ENCODE measurements at places on chromosomes 5 and 9. TPM values are rescaled to one million over a fixed set of nuclear protein-coding genes. Genes with fewer than 3 reads are reported as not detected.

FOXD4 gene
- 0.13 TPM for total RNA-seq

AFF4 gene
- 26.4 TPM for total RNA-seq

BSPRY gene
- not detected for total RNA-seq

N4BP3 gene
- total RNA-seq, result 22.2 TPM

CD180 gene
- not detected for total RNA-seq

RNF180 gene
- total RNA-seq, result 2.9 TPM

GBGT1 gene
- 21.3 TPM for total RNA-seq

GRCh38 chr9:33780276-33780675 is 15.1 kb upstream of the PRSS3 start:
- no peak for DNase-seq

GRCh38 chr9:83030391-83031107 is 32.4 kb downstream of the RASEF start:
- DNase-seq, result no peak

- no peak for DNase-seq
Measured at GRCh38 chr5:172114875-172115422, 73.1 kb downstream of the STK10 start.

DNA sequence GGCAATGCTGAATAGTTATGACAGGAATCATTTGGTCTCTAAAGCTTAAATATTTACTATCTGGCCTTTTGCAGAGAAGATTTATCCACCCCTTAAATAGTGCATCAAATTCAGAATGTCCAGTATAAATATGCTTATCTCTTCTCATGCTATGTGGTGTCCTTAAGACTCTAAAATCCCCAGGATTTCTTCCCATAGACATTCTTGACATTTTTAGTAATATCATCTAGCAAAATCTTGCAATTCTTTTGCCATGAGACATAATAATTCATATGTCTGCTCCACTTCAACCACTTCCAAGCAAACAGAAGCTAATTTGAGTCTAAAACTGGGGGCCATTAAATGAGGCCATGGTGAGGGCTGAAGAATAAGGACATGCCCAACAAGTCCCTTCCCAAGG is 1923.4 kb upstream of the CDH9 start:
- no peak for DNase-seq

- no peak for DNase-seq
Measured at GRCh38 chr9:117407436-117408022, 7.3 kb downstream of the ASTN2 start.

DNA sequence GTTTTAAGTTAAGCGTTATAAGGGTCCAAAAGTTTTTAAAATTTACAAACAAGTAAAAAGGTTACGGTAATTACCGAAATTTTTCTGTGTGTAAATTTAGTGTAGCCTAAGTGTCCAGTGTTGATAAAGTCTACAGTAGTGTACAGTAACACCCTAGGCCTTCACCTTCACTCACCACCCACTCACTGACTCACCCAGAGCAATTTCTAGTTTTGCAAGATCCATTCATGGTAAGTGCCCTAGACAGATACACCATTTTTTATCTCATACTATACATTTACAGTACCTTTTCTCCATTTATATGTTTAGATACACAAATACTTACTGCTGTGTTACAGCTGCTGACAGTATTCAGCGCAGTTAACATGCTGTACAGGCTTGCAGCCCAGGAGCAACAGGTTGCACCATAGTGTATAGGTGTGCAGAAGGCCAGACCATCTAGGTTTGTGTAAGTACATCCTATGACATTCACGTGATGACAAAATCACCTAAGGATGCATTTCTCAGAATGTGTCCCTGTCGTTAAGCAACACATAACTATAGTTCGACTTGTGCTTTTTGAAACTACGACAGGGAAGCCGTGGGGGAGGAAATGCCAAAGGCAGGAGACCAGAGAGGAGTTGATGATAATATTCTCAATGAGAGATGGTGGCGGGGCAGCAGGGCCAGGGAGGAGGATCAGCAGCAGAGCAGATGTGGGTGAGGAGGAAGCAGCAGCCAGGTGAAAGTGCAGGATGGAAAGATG is 48.6 kb downstream of the PSMB7 start:
- no peak for DNase-seq

- DNase-seq, result no peak
Measured at GRCh38 chr9:23821375-23822181, 4.5 kb downstream of the ELAVL2 start.

GRCh38 chr9:1617419-1617818 is 397.7 kb upstream of the SMARCA2 start:
- DNase-seq, result no peak

DNA sequence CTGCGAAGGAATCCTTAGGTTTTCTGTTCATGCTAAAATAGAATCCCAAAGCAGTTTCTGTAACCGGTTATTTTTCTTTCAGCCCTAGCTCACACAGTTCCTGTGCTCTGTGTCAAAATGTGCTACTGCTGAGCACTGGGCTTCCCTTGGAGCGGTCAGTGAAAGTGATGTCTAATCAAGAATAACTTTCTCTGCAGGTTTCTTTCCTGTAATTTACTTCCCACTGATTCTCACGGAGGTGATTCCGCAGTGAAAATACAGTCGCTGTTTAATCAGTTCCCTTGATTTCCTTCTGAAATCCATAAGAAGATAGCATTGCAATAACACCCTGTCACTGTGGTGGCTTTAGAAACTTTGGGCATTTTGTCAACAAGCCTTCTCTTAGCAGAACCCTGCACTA is 112.0 kb upstream of the ISL1 start:
- DNase-seq, result no peak

DNA sequence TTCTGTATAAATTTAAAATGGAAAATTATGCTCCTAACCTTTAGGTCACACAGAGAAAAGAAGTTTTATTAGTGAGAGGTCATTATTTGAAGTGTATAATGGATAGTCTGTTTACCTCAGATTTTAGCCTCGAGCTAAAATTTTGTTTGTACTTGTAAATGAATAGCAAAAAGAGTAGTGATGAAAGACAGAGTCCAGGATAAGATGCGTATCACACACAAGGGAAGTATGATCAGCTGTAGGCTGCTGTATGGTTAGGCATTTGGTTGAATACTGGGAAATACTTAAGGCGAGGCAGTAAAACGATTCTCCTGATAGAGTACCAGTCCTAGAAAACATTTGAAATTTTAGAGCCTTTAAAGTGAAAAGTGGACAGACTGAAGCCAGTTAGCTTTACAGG is 92.7 kb downstream of the FBXL7 start:
- no peak for DNase-seq

DNA sequence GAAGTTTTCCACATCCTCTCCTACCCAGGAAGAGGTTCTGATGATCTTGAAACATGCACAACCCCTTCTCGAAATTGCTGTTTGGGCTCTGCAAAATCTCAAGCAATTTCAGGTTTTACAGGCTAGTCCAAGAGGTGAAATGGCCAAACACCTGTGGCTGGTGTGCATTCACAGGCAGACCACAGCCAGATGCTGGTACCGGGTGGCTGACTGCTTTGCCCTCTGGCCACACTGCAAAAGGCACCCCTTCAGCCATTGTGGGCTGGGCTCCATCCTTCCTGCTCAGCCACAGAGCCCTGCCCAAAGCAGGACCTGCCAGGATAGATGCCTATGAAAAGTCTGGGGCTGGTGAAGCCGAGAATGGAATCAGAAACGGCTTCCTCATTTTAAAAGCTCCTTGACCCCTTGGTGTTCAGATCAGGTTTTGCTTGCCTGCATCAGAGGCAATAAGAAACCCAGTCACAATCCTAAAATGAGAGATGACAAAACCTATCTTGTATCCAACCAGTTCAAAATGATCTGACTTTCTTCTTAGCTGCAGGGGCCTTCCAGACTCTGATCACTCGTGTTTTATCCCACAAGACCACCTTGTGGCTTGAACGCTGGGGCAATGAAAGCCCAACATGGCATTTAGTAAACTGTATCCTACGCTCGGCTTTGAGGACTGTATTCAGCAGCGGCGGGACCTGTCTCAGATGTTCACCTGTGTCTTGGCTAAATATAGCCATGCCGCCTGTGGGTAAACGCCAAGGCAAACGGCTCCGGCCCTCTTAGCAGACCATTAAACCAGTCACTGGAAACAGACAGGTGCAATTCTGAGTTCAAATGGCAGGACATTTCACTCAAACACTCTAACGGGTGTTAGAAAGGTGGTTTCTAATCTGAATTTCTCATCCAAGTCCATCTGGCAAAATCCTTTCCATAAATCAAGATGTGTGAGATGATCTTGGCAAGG is 49.6 kb downstream of the EPB41L4B start:
- DNase-seq, result no peak

- DNase-seq, result peak; percentile 75
Measured at GRCh38 chr9:122580360-122580759, 2.8 kb downstream of the OR1L8 start.

- DNase-seq, result no peak
Measured at GRCh38 chr5:109192555-109193281, 217.1 kb downstream of the PJA2 start.

DNA sequence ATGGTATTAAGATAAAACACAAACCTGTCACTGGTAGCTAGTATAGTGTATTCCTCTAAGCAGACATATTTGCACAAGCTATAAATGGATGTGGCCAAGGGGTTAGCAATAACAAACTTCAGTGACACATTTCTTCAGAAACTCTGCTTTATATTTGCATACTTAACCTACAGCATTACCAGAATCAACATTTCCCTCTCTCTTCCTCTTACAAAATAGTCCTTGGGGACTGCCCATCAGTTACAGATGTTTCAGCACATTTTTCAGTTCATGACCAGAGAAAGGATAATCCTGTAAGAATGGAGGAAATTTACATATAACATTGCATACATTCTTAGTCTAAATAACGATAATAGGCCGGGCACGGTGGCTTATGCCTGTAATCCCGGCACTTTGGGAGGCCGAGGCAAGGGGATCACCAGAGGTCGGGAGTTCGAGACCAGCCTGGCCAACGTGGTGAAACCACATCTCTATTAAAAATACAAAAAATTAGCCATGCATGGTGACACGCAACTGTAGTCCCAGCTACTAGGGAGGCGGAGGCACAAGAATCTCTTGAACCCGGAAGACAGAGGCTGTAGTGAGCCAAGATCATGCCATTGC is 25.3 kb upstream of the SLC1A1 start:
- DNase-seq, result no peak

DNA sequence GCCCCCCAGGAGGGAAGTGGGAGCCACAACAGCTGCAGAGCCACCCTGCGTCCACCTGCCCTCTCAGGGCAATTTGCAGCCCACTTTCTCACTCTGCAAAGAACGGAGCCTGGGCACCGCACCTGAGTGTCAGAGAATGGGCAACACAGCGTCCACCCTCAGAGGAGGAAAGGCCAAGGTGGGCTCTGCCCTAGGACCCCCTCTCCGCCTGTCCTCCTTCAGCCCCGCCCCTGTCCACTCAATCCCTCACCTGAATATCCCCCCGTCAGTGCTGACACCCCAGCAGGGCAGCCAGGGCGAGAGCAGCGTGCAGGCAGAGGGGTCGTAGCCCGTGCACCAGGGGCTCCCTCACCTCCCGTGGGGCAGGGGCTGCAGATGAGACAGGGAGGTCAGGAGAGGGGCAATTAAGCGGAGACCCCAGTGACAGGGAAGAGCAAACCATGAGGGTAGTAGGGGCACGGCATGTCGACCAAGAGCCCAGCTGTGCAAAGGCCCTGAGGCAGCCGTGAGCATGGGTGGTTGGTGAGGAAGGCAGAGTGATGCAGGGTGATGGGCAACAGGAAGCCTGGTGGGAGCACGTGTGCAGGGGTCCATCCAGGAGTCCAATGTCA is 140.3 kb downstream of the OLFM1 start:
- DNase-seq, result no peak

DNA sequence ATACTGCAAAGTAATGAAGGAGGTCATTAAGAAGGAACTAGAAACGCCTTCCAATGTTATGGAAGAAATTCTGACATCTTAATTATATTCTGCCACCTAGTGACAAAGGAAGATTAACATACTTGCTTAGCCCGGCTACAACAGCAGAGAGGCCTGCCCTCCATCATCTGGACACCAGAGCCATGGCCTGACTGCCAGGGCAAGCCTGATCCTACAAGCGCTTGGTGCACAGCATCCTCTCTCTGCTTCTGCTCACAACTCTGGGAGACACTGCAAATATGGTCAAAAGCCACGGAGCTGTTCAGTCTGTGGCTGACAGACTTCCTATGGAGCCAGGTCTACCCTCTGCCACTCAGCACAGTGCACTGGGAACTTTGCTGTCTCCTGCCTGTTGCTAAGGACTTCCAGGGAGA is 87.3 kb upstream of the SLC44A1 start:
- DNase-seq, result peak; percentile 58

DNA sequence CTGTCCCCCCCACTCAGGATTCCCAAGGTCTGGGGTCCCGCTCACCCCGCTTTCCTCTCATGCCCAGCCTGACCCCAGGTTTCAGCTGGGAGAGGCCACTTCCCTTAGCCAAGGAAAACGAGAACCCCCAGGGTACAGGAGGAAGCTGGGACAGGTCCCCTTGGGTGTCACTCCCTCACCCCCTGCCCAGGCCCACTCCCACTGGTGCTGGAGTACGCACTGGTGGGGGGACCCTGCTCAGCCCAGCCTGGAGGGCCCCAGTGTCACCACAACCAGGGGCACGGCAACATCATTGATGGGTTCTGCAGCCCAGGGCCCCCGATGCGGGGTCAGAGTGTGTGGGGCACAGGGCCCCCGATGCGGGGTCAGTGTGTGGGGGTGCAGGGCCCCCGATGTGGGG is 145.0 kb upstream of the CDKN2B start:
- DNase-seq, result no peak

DNA sequence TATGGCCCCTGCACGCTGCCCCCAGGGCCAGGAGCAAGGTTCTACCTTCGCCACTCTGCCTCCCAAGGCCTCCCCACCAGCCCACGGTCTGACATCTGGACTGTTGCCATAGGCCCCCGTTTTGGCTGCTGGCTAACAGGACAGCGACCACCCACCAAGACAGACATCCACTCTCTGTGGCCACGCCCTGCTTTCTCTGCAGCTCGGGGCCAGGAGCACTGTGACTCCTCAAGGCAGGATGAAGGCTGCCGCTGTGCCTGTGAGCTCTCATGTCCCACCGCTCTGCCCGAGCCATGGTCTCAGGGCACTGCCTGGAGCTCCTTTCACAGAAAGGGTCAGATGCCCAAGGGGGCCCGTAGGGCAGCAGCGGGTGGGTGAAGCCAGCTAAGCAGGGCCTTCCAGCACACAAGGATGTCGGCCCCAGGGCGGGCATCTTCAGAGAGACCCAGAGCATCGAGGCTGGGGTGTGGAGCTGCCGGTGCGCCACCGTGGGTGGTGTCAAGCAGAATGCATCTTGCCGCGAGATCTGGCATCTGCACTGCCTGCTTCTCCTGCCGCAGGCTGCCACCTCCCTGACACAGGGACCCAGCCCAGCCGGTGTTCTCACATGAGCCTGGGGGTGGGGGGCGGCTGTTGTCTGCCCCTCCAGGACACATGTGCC is 92.2 kb upstream of the ADAMTS2 start:
- DNase-seq, result no peak

- peak; percentile 72 for DNase-seq
Measured at GRCh38 chr9:83304686-83305085, 233.5 kb downstream of the FRMD3 start.

- DNase-seq, result no peak
Measured at GRCh38 chr9:133154097-133154989, 9.4 kb downstream of the GBGT1 start.

Data from dermis microvascular lymphatic vessel endothelial cell (primary cell).